GM04503 (cell line): ENCODE measurements at places on chromosomes 6 and 20.

DNA sequence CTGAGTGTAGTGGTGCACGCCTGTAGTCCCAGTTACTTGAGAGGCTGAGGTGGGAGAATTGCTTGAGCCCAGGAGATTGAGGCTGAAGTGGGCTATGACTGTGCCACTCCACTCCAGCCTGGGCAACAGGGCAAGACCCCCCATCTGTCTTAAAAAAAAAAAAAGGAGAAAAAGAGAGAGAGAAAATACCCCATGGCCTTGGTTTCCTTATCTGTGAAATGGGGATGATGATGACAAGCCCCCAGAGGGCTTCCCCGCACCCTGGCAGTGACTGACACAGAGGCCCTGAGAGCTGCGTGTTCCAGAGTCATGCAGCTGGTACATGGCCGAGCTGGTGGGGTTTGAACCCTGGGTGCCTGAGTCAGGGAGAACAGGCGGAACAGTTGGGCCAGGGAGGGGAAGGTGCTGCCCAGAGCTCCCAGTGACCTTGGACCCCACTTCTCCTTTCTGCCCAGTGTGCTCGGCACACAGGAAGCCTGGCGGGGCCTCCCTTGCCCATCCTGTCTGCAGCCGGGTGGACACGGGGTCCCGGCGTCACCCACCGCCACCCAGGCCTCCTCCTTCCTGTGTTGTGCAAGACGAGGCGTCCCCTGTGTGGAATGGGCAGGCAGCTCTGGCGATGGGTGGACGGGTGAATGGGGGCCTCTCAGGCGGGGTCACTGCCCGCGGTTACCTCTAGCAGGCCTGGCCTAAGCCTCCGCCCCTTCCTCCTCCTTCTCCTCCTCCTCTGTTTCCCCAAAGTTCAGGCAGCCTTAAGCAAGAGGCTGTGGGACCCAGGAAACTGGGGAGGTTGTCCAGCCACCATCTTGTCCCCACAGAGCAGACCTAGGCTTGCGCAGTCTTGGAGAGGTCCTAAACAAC is 84.2 kb downstream of the CEBPB start:
- DNase-seq: no peak

DNA sequence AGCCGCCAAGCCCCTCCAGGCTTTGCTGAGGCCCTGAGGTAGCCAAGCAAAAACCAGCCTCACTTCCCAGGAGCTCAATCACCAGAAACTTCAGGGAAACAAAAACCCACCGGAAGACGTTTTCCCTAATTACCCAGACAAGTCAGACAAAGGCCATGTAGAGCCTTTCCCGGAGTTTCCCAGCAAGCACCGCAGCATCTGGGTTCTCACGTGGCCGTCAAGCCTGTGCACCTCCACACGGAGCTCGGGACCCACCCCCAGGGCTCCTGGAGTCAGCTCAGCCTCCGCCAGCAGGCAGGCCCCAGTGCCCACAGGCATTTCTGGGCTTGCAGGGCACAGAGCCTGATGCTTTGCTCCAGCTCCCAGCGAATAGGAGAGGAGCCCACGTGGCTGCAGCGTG is 10.1 kb upstream of the MRGBP start:
- DNase-seq: no peak

- no peak for DNase-seq
Observed at GRCh38 chr20:44700306-44700705, 14.9 kb upstream of the CCN5 start.

- DNase-seq: peak; percentile 12
Observed at GRCh38 chr6:73586416-73586974, 65.7 kb upstream of the EEF1A1 start.
